ENCODE measurements at places on chromosomes 3 and 15.

GRCh38 chr3:181855825-181856224 lies 144.1 kb downstream of the SOX2 start:
- no peak for DNase-seq

- DNase-seq = peak; percentile 88
These were observed 2.6 kb upstream of the TIGIT start for GRCh38 chr3:114290911-114291901.

GRCh38 chr3:93994056-93994455 lies 14.1 kb downstream of the ARL13B start:
- DNase-seq = no peak

DNA sequence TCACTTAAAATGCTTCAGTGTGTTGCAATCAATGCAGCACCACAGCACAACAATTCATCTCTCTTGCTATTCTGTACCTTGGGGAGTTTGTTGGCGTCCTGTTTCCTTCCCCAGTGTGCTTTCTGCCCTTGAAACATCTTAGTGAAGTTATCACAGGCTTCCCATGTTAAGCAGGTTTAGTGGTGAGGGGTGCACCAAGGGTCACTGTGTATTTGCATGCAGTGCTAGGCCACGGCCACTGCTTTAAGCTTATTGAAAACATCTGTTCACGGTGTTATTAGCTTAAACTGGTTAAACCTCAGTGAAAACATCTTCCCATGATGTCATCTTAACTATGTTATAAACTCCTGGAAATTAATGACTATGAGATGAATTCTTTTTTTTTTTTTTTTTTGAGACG lies 217.3 kb upstream of the GOLIM4 start:
- DNase-seq = no peak

DNA sequence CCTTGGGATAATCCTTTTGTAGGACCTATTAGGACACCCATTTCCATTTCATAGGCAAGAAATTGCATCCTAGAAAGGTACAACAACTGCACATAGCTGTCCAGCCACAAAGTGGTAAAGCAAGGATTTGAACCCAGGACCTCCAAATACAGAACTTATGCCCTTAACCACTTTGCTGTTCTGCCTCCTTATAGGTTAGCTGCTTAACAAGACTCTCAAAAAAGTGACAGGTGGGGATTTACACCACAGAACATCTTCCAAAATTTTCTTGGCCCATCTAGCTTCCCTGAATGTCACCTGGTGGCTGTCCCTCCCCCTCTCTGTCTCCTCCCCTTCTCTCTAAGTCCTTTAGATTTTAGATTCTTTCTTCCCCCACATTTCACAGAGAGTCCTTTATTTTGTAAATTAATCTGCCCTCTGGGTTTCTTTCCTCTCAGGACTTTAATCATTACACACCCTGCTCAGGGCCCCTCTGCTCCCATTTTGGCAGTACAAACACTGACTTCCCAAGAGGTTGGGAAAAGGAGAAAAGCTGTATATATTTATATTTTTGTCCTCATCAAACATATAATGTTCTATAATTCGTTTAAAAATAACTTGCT lies 120.6 kb downstream of the CPNE4 start:
- DNase-seq = no peak

GRCh38 chr3:182121401-182121800 lies 409.7 kb downstream of the SOX2 start:
- DNase-seq = no peak

GRCh38 chr3:148344521-148344920 lies 353.2 kb upstream of the AGTR1 start:
- DNase-seq = no peak

DNA sequence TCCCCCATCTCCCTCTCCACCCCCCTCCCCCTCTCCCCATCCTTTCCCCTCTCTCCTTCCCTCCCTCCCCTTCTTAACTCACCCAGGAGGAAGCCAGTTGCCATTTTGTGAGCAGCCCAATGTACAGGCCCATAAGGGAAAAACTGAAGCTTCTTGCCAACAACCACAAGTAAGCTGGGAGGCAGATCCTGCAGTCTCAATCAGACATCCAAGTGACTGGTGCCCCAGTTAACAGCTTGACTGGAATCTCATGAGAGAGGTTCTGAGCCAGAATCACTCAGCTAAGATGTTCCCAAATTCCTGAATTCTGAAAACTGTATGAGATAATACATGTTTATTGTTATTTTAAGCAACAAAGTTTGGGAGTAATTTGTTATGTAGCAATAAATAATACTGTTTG lies 90.7 kb downstream of the C3orf70 start:
- no peak for DNase-seq

- DNase-seq = peak; percentile 43
These were observed 8.8 kb upstream of the FAM107A start for GRCh38 chr3:58585994-58586393.

DNA sequence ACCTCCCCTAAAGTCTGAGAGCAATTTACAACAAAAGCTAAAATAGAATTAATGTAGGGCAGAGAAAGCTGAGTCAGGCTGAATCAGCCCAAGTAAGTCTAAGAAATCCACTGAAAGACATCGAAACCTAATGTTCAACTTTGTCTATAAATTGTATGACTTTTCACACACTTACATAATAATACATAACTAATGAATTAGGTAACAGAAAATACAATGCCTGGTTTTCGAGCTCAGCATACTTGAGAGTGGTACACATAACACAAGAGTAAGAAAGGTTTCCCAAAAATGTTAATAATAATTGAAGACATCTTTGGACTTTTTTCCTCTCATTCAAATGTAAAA lies 55.3 kb upstream of the VGLL4 start:
- DNase-seq = no peak

- DNase-seq = no peak
These were observed 33.0 kb downstream of the BLM start for GRCh38 chr15:90750186-90750585.

GRCh38 chr3:140199743-140200142 lies 264.8 kb downstream of the CLSTN2 start:
- no peak for DNase-seq

GRCh38 chr15:31285772-31286261 lies 40.8 kb upstream of the KLF13 start:
- no peak for DNase-seq

GRCh38 chr3:32592696-32593353 lies 22.2 kb upstream of the DYNC1LI1 start:
- no peak for DNase-seq

GRCh38 chr3:158109295-158109803 lies 540 bp upstream of the RSRC1 start:
- DNase-seq = no peak

DNA sequence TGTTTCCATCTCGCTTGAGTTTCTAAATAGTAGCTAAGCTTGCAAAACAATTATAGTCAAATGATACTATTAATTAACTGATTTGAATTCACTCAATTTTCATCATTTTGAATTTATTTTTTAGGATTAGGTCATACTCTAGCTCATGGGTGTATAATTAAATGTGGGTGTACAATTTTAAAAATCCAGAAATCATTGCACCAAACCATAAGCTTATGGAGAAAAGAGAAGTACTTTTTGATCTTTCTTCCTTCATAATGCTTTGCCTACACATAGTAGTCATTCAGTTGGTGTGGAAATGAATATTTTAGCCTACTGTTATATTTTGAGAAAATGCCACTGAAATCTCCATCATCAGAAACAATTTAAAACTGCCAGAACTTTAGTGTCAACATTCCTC lies 175.1 kb downstream of the CD47 start:
- no peak for DNase-seq

- peak; percentile 71 for DNase-seq
These were observed 42.5 kb downstream of the MCF2L2 start for GRCh38 chr3:183385698-183386613.

- DNase-seq = no peak
These were observed 49.0 kb downstream of the EHHADH start for GRCh38 chr3:185204894-185205293.

GRCh38 chr3:167615030-167615429 lies 38.7 kb downstream of the WDR49 start:
- DNase-seq = no peak

DNA sequence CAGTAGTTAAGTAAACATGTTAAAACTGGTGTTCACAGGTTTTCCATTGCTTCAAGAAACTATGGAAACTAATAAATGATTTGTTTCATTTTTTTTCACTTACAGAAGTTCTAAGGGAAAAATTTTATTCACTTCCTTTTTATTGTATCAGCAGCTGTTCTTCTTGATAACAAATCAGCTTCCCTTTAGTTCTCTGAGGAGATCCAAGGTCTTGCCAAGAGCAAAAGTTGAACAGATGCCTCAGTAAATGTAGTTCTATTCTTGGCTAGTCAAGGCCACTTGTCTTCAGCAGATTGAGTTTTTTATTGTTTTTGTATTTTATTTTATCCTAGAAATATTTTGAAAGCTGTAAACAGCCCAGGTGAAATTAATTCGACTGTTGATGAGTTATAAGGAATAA lies 41.8 kb downstream of the KCNH8 start:
- peak; percentile 48 for DNase-seq

DNA sequence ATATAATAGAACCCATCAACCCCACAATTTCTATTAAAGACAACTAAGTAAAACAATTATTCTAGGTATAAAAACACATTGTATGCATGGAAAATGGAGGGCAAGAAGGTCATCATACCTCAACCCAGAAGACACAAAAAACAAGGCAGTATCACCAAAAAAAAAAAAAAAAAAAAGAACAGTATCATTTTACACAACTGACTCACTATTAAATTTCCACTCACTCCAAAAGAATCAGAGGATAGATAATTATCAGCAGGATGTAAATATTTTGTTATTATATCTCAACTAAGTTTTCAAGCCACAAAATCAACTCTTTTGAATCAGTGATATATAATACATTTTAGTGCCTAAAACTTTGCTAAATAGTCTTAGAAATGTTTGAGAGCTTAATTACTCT lies 55.0 kb downstream of the CLASP2 start:
- DNase-seq = no peak

- peak; percentile 2 for DNase-seq
These were observed 21.6 kb downstream of the SAMMSON start for GRCh38 chr3:70020906-70021660.

DNA sequence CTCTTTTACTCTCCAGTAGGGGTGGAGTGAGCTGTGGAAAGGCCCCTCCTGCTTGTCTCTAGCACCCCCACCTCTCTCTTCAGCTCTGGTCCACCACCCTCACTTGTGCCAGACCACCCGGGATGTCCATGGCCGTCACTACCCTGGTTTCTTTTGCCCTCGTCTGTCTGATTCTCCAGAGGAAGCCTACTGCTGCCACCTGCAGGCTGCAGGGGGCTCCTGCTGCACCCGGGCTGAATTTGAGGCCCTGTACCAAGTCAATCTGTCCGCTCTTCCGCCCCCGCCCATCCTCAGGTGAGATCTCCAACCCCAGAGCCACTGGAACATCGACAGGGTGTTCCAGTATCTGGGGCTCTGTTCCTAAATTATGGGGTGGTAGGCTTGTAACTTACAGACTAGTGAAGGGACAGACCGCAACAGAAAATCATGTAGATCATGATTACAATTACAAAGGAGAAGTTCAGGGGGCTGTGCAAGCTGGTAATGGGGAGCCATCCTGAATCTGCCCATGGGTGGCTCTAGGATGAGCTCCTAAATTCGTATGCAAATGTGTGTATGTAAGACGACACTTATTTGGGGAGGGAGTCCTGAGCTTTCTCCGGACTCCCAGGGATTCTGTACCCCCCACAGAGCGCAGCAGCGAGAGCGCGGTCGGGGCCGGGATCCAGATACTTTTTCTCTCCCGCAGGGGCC lies 683 bp upstream of the UNC45A start:
- DNase-seq = peak; percentile 89

GRCh38 chr15:77568973-77569728 lies 63.6 kb downstream of the LINGO1 start:
- DNase-seq = peak; percentile 68

- DNase-seq = no peak
These were observed 145.3 kb downstream of the FOXP1 start for GRCh38 chr3:71438071-71438685.
